Lung microvascular endothelial cell (primary cell): ENCODE measurements at places on chromosomes 2 and 18.

GRCh38 chr2:144683966-144684365, 164.0 kb upstream of the ZEB2 start:
- no peak for DNase-seq

GRCh38 chr2:54597153-54597848, 126.2 kb upstream of the EML6 start:
- no peak for DNase-seq

DNA sequence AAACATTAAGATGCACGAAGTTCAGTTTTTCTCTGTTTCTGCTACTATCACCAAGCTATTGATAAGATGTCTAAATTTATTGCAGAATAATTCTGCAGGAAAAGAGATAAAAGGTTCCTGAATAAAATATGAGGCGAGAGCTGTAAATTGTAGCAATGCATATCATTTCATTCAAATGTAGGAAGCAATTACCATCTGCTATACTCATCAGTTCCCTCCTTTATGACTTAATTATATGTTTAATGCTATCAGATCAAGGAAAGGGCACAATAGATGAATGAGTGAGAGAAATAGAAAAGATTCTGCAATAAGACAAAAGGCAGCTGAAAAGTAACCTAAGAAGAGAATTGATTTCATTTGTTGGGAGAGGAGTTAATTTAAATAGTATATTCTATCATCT, 108.2 kb upstream of the GALNT5 start:
- DNase-seq, result no peak

DNA sequence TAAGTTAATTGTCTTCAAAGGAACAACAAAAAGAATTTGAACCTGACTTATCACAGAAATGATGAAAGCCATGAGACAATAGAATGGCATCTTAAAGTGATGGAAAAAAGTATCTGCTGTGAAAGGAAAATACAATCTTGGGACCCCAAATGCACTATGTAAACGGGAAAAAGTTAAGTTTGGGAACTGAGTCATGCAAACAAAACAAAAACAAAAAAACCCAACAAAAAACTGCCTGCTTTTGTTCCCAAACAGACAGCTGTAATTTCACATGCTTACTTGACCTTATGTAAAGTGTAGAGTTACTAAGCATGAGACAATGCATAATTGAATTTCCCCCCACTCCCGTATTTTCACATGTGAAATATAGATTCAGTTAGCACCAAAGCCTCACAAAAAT, 122.1 kb upstream of the RBMS1 start:
- DNase-seq, result no peak

DNA sequence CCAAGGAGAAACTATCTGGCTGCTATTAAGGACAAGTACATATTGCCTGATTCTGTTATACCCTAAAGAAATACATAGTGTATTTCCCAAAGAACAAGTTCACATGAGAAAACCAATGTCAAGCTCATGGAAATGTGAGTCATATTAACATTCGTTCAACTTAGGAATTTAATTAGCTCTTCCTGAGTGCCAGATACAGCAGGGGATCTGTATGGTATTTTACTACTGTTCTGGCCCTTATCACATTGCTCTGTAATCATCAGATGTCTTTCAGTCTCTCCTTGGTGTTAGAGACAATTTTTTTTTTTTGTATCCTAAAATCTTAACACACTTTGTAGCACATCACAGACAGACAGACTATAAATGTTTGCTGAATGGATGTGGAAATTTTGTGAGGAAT, 395.0 kb upstream of the CRIM1 start:
- DNase-seq, result peak; percentile 34
